Stimulated activated CD4-positive, alpha-beta T cell treated with anti-CD3 and anti-CD28 coated beads, TNF-alpha, amount 100 ng/mL, for 1 hour (primary cell): ENCODE measurements at places on chromosomes 2 and 18.
A peak's percentile ranks its signal among the peaks of the same experiment; 100 is the strongest.

GRCh38 chr2:120330946-120331822 is 14.8 kb upstream of the INHBB start:
- DNase-seq: no peak

GRCh38 chr18:70015127-70015526 is 67.5 kb upstream of the CD226 start:
- DNase-seq: no peak

DNA sequence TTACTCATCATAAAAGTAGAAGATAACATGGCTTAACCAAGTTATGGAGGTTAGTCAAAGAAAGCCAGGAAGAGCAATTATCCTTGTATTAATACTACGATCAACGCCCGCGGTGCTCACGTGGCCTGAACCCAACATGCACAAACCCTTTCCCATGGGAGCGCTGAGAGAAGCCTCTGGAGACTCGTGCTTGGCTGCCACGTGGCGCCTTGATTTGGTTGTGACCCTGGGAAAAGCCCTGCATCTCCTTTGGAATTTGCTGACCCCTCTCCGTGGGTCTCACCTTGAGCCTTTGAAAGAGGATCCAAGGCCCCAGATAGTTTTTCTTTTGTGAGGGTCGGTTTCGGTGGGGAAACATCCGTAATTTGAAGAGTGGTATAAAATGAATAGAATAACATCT is 255.6 kb downstream of the DCDC2C start:
- no peak for DNase-seq

DNA sequence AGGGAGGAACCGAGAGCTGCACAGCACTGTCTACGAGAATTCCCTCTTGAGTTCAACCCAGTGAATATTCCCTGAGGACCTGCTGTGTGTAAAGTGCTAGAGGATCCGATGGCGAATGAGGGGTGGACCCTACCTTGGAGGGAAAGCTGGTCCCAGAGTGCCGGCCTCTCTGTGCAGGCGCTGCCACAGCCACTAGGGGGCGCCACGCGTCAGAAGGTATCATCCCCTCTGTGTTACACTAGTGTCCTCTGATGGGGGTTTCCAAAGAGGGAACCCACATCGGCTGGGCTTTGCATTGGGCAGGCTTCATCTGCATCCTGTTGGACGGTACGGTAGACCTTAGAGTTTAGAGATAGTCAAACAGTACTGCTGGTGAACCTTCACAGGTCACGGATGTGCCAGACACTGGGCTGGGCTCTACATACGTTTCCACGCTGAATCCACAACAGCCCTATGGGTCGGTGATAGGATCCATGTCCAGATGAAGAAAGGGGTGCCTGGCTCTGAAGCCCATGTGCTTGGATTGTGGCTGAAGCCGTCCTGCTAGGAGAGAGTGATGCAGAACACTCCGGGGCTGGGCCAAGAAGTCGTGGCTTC is 39.0 kb downstream of the COA5 start:
- peak; percentile 70 for DNase-seq

GRCh38 chr18:46462523-46462922 is 194.5 kb downstream of the LOXHD1 start:
- DNase-seq: no peak

GRCh38 chr2:217794133-217794986 is 208.4 kb downstream of the TNS1 start:
- no peak for DNase-seq

DNA sequence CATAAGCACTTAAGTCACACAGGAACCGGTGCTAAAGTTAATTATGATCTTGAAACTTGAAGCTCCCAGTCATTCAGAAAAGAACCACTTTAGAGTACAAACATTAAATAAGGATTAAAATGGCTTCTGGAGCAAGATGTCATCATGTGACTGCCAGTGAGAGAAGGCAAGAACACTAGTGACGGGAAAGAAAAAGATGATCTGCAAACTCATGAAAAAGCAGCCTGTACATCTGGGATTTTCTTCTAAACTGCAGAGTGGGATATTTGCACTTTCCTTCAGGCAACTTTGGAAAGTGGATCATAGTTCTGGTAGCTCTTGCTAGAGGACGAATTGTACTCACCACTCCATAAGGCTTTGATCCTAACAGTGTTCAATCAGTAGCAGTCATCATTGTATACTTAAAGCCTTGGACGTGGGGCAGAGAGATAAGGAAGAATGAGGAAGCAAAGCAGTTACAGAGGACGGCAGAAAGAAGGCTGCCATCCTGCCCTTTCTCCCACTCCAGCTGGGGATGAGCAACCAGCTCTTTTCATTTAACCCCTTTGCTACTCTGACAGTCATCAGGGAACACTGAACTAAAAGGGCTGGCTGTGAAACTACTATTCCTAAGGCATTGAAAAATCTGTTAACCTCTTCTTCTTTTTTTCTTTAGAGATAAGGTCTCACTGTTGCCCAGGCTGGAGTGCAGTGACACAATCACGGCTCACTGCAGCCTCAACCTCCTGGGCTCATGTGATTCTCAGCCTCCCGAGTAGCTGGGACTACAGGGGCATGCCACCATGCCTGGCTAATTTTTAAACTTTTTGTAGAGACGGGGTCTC is 18.1 kb downstream of the ABHD3 start:
- no peak for DNase-seq

DNA sequence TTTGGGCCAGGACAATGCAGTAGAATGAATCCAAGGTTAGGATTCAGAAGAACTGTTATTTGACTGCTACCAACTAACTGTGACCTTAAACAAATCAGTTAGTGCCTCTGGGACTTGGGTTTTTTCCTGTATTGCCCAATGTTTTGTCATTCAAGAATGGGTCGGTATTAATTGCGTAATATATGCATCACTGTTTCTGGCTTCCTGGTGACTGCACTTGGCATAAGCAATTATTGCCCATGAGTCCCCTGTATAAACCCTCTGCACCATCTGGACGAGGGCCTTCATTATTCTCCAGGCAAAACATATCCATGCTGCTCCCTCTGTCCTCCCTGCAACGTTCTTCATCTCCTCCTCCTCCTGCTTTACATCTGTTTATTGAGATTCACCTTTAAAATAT is 255.8 kb upstream of the LRRTM1 start:
- DNase-seq: no peak

GRCh38 chr2:53559302-53559966 is 208.2 kb upstream of the CHAC2 start:
- DNase-seq: no peak

DNA sequence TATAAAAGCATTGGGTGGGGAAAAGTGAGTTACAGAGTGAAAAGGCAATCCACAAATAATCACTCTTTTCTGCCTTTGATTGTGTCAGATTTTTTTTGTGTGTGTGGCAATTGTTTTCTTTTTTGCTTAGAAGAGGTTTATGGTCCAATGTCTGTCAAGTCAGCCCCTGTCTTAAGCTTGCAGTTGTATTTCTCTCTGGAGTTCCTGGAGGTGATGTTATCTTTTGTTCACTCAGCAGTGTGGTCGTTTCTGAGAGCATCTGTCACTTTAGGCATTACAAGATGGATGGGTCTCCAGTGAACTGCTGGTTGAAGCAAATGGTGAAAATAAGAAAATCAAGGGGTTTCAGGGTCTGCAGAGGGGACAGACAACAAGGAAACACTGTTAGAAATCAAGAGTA is 121.3 kb downstream of the GREB1L start:
- no peak for DNase-seq

GRCh38 chr2:169240405-169240804 is 121.9 kb downstream of the LRP2 start:
- DNase-seq: no peak

DNA sequence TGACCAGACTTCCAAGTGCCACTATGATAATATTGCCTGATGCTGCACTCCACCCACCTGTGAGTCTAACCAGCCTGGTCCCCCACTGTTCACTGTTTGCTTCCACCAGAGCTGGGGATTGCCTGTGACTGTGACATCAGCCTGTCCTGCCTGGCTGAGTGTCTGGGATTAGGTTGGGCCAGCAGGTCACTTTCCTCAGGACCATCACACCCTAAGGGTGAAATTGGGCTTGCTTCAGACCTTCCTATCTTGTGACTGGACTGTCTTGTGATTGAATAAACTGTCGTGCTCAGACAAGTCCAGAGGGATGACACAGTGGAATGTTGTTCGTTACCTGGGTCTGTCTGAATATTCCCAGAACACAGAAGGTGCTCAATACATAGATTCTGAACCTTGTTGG is 87.4 kb upstream of the HK2 start:
- no peak for DNase-seq

GRCh38 chr18:25805323-25805722 is 285.1 kb downstream of the SS18 start:
- DNase-seq: no peak

DNA sequence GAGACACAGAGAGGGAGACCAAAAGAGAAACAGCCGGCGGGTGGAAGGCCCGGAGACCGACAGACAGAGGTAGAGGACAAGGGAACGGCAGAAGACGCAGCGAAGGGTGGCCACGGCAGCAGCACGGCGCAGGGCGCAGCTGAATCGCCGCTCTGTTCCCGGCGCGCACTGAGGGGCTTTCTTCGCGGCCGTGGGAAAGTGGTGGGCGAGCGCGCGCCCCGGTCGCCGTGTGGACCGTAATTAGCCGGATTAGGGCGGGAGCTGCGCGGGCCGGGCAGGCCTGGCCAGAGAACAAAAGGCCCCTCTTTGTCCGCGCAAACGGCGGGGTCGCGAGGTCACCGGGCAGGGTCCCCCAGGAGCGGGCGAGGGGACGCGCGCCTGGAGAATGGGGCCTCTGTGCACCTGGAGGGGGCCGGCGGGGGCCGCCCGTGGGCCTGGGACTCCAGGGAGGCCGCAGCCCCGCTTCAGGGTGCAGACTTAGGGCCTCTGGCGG is 158.3 kb downstream of the ZFP36L2 start:
- no peak for DNase-seq

GRCh38 chr2:33158482-33159003 is 211.8 kb downstream of the LTBP1 start:
- DNase-seq: no peak

GRCh38 chr2:207676827-207677354 is 34.5 kb upstream of the CCNYL1 start:
- no peak for DNase-seq

- DNase-seq: no peak
Measured at GRCh38 chr2:177143444-177143843, 69.2 kb upstream of the HNRNPA3 start.

- no peak for DNase-seq
Measured at GRCh38 chr18:76252880-76253279, 242.2 kb downstream of the ZNF516 start.

DNA sequence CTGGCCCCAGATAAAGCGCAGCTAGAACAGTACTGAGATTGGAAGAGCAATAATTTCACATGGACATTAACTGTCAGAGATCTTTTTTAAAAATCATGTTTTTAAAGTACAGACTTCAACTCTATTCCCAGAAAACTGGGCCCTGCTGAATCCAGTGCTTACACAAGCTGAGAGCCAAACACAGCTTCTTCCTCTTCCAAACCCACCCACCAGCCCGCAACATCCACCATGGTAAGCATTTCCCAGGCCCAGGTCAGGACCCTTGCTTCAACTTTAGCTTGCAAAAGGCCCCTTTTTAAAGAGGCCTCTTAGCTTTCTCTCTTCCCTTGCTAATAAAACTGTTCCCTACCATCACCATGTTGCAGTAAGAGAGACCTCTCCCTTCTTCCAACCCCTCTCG is 2.1 kb downstream of the AAK1 start:
- DNase-seq: no peak

DNA sequence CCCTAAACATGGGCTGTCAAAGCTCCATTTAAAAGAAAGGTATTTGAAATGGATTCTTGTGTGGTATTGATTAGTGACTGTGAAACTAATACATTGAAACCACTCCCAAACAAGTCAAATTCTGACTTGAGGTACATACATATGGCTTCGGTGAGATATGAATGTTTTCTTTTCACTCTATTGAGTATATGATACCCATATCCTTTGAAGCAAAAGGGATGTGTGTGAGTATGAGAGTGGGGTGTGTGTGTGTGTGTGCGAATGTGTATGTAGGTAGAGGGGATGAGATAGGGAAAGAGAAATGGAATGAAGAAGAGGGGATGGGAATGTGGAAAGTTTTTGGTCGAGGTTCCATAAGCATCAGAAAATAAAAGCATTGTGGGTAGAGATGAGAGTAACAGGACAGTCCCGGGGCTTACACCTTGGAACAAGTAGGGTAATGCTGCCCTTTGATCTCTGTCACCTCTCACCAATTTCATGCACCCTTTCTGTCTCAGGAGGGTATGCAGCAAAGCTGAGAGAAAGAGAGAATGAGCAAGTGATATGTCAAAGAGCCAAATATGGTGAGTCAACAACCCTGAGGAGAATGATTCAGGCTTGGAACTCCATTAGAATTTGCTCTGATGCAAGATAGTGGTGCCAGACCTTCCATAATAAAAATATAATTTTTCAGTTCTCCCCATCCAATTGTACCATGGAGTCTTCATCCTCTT is 64.0 kb upstream of the ZEB2 start:
- DNase-seq: no peak

- no peak for DNase-seq
Measured at GRCh38 chr18:28159055-28159454, 17.9 kb downstream of the CDH2 start.

DNA sequence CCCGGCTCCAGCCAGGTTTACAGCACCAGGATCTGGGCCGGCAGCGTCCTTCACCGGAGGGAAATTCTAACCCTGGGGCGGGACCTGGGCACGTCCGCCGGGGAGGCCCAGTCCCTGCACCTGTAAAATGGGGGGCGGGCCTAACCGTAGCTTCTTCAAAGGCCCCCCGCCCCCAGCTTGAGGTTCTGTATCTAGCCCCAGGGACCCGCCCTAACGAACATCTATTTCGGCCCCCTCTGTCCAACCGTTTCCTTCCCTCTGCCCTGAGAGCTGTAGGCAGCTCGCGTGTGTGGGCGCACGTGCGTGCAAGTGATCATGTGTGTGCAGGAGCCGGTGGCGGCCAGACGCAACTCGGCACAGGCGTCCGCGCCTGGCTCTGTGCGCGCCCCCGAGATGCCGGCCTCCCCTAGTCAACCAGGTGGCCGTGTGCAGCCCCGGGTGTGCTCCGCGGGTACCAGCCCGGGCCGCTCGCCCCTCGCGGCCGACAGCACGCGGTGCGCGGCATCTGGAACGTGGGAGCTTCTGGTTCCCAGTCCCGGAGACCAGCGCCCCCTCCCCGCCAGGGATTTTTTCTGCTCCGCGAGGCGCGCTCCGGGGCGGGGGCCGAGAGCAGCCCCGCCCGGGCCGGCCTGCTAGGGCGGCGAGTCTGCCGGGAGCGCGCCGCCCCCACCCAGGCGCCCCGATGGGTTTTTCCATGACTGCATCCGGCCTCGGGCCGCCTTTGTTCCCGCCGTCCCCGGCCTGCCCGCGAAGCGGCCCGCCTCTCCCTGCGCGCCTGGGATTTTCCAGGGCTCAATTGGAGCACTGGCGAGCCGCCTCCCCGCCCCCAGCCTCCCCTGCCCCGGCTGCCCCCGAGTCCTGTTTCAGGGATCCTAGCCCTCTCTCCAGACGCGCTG is 21.2 kb downstream of the TEX44 start:
- DNase-seq: peak; percentile 55

GRCh38 chr18:58723810-58724602 is 52.7 kb downstream of the MALT1 start:
- no peak for DNase-seq

DNA sequence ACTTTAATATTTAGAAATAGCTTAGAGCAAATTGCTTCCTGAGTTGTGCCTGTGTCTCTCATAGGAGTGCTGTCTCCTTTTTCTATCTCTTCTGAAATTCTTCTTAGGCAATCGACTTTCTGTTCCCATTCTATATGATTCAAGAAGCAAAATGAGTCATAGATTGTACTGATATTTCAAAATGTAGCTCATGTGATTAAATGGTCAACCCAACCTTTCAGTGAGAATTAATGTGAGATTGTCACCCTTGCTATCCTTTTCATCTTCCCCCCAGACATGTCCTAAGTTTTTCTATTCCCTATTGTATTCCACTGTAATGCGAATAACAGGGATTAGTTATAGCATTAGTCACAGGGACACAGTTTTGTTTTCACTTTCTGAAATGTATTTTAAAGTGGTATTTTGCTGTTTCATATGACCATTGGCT is 413.6 kb downstream of the THSD7B start:
- DNase-seq: no peak
